SK-N-MC (cell line): ENCODE measurements at places on chromosomes 5 and 9.

DNA sequence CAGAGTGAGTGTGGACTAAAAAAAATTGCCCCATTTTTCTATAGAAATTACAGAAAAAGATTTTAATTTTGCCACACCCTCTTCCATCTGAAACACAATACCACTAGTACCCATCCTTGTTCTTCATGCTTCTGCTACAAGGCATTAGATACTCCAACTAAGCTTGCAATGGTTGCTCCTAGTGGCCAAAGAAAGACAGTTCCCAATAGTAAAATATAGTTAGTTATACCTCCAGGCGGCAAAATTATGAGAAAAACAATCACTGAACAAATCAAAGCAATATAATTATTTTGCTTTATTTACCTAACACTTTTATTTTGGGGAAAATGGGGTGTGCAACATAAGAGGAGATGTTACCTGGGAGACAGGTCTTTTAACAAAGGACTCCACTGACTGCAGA, 101.2 kb downstream of the RAPGEF6 start:
- DNase-seq = no peak

- no peak for DNase-seq
Observed at GRCh38 chr5:9545992-9546851, at the start of gene SEMA5A. SEMA5A (minus strand) TSS chr5:9546075; CDS start chr5:9379946, 166,129 bp downstream.

DNA sequence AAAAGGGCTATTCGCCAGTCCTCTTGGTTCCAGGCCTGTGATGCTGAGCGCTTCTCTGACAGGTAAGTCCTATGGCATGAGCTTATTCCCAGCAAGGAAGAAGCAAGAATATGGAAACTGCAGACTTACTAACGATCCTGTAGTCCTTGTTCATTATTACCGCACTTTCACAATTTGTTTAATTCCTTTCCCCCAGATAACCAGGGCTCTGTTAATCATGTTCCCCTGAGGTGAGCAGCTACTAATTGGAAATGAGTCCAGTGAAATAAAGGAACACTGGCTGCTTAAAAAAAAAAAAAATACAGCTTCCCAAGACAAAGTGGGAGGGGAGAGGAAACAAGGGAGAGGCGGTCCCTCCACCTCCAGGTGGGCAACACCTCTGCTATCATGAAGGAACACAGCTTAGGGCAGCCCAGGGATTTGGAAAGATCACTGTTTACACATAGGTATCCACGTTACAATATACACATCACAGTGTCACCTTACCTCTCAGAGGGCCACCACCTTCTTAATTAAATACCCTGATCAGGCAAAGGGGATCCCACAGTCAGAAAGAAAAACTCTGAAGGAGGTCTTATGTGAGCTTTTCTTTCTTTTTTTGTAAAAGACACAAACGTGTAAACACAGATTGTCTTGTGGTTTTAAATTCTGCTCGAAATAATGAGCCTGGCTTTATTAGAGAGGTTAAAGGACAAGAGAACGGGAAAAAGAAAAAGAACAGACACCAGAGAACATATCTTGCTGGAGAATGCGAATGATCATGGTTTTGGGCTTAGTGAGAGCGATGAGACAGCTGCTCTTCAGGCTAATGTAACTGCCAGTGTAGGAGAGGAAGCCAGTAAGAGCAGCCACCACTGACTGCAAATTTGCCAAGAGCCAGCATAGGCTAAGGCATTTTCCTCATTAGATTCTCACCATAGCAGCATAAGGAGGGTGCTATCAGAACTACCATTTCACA, 258.6 kb downstream of the CRB2 start:
- DNase-seq = no peak

DNA sequence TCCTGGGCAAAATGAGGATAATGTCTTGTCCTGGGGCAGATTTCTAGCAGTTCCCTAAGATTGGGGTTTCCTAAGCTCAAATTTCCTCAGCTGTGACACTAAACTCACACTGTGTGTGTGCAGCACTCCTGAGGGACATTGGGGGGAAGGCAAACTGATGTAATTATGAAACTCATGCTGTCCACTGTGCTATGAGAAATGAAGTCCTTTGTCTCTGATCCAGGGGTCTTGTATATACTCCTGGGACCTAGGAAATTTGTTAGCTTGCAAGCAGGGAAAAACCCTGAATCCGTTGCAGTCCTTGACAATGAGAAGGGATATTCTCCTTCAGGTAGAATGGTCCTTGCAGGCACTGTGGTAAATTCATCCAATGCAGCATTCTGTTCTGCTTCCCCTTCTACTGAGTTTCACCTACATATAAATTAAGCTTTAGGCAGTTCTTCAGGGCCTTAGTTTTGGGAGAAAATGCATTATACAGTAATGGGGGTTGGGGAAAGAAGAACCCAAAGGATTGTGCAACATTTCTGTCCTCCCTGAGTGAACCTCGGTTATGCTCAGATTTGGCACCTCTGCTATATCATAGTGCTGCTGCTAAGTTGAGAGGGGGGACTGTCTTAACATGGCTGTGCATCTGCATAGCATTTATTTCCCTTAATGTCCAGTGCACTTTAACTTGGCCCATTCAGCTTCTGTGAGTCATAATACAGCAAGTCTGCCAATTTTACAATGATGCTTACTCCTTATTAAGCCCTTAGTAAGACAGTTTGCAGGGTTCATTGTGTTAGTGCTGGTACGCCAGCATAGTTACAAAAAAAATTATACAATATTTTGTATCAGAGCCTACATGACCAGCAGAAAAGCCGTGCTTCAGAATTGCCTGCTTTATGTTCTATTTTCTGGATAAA, 80.2 kb downstream of the PJA2 start:
- DNase-seq = no peak

GRCh38 chr5:134851307-134851923, 5.6 kb downstream of the C5orf24 start:
- no peak for DNase-seq

DNA sequence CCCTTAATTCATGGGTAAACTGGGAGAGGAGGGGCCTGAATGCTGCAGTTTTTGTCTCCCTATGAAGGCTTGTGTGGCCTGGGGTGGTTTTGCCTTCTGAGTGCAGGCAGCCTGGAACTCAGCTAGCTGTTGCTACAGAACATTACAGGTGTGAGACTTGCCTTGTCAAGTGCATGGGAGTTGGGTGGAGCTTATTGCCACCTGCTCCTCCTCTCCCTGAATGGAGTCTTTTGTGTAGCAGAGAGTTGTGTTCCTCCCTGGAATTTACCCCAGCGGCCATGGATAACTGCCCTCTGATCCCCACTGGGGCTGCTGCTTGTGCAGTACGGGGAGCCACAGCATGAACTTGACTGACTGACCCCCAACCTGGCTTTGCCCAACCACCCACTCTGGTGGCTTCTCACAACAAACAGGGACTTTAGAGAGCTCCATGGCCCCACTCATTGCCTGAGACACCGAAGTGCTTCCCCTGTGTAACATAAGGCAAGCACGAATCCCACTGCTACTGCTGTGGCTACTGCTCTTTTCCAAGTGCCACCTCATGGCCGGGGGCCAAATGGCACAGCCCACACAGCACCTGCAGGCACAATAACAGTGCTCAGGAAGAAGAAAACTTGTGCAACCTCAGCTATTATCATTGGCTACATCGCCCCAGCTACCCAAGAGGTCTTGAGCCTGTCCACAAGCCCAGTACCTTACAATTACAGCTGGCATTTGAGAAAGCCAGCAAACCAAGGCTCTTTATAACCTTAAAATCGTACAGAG, 942.9 kb downstream of the CDH18 start:
- no peak for DNase-seq

GRCh38 chr9:108683245-108683644, 172.5 kb downstream of the ACTL7B start:
- DNase-seq = no peak

DNA sequence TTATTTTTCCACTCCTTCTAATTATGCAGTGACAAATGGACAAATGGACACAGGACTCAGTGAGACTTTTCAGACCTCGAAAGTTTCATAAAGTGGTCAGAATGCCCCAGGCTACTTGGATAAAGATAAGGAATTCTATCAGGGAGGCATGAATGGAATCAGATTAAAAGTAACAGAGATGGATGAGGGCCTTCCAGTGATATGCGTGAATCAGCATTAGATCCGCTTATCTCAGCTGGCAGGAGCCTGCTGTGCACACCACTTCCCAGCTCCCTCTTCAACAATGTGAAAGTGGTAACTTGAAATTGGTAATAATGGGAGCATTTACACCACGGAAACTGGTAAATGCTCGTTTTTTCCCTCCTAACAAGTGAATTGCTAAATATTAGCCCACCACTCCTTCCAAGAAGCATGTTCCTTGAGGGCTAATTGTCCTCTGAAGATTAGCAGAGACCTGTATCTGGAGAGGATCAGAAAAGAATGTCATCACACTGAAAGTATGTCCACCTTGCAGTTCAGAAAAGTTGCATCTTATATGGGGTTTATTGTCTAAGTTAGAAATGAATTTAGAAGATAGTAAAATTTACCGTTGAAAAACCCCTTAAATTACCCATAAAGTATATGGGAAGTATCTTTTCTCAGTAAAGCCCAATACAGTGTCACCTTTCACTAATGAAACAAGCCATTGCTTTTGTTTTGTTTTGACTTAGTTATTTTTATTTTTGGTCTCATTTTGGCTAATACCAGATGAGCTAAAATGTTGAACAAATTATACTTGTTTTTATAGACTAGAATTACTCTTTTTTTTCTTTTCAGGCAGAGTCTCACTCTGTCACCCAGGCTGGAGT, 125.3 kb downstream of the DPYSL3 start:
- no peak for DNase-seq

DNA sequence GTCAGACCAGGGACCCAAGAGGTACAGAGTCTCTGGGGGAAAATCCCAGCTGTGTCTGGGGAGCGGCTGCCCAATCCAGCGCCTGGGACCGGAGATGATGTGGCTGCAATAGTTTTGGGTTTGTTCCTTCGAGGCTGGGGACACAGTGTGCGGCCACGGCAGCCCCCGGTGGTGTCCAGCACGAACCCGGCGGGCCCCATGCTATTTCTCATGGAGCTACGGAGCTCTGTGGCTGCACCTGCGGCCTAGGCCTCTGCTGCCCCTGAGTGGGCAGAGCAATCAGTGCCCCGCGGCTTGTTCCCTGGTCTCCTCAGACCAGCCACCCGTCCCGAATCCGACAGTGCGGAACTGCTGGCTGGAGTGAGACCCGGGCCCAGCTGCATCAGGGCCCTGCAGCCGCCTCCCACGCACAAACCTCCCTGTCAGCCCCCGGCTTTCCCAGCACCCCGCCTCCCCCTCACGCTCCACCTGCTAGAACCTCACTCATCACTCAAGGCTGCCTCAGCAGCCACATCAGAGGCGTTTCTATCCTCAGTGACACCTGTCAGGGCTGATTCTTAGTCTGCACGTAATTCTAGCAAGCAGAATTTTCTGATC, 29.0 kb downstream of the SARDH start:
- no peak for DNase-seq

DNA sequence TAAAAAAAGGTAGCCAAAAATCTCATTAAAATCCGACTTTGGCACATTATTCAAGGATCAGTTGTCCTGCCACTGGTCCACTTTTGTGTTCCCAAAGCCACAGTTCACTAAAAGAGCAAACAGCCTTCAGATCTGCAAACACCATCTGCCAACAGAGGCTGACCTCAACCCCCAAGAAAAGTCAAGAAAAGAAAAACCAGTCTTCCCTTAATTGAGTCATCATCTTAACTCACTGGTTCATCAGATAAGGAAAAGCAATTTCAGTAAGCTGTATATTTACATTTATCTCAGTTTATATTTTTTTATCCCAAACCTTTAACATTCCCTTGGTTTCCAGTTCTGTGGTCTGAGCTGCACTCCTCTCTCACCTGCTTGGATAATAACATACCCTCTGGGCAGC, 21.2 kb downstream of the RASEF start:
- no peak for DNase-seq

DNA sequence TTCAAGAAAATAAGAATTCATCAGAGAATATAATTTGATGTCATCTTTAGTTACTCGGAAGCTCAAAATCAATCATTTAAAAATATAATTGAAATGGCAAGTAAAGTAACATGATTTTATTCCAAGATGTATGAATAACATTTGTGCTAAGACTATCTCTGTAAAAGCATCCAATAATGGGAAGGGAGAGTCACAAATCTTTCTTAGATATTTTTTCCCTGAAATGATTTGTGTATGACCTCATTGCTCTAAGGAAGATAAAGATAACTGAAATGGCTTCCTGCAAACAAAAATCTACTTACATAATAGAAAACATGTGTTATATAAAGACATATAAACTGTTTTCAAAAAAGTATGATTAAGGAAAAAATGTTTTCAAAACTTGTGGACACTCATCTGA, 97.4 kb upstream of the FGF10 start:
- no peak for DNase-seq

DNA sequence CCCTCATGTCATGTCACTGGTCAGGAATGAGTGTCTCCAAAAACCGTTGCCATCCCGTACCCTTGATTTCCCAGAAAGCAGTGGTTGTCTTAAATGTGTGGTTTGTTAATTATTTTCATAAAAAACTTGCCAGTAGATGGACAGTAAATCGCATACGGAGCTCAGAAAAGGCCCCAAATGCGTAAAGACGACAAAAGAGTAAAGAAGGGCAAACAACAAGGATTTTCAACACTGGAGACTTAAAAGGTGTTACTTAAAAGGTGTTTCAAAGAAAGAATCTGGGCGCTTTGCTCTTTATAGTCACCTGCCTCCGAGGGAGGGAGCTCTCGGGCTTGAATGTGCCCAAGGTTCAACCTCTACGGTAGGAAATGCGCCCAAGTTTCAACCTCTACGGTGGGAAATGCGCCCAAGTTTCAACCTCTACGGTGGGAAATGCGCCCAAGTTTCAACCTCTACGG, 734 bp downstream of the KIF27 start:
- DNase-seq = no peak

DNA sequence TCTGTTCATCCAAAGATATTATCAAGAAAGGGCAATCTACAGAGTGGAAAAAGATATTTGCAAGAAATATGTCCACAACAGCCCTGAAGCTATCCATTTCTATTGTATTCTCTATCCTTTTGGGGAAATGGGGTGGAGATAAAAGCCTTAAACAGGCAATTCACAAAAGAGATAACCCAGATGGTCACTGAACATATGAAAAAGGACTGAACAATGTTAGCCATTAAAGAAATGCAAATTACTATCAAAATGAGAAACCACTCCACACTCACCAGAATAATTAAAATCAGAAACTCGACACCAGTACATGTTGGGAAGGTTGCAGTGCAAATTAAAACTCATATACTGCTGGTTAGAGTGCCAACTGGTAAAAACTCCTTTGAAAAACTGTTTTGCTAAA, 955.2 kb upstream of the DMAC1 start:
- DNase-seq = no peak

DNA sequence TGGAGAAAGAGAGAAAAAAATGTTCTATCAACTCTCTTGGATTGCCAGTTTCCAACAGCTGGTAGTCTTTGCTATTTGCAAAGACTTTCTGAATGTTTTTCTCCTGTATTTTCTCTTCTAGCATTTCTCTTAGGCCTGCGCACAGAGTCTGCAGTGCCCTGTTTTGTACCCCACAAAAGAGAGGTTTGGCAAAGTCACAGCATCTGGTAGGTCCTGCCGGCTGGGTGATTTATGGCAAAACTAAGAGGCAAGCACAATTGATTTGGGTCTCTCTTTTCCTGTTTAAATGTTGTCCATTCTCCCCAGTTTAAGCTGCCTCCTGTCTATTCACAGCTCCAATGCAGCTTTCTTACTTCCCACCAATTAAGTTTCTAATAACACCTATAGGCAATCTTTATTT, 193.9 kb downstream of the TRPM3 start:
- no peak for DNase-seq
